ENCODE measurements at places on chromosomes 5 and 9.
A peak's percentile ranks its signal among the peaks of the same experiment; 100 is the strongest.

DNA sequence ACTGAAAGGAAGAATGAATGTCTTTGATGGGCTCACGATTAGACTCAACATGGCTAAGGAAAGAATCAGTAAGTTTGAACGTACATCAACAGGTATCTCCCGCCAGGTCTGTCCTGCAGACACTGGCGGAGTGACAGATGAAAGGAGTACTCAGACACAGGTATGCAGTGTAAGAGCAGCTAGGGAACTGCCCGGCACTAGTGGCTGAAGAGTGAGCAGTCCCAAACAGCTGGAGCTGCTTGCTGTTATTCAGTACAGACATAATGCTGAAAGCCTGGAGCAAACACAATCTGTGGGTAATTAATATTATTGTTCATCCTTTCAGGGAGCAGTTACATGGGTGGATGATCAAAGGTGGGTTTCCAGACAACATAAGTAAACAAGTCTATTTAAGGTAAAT is 835.5 kb downstream of the TLE4 start:
- DNase-seq, result no peak

DNA sequence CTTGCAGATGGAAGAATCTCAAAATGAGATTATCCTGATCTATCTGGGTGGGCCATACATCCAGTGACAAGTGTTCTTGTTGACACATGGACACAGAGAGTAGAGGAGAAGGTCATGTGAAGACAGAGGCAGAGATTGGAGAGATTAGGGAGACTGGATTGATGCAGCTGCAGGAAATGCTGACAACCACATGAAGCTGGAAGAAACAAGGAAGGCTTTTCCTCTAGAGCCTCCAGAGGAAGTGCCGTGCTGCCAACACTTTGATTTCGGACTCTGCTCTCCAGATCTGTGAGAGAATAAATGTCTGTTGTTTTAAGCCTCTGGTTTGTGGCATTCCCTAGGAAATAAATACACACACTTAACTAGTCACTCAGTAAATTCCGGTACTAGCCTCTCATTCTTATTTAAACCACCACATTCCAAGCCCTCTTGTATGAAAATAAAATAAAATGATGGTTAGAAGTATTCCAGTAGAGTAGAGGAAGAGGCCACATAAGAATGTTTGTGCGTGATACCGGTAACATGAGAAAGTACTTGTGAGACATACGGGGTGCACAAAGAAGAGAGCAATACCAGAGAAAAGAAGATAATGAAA is 110.9 kb upstream of the DMAC1 start:
- no peak for DNase-seq

- no peak for DNase-seq
Observed at GRCh38 chr5:36659411-36659810, 53.0 kb downstream of the SLC1A3 start.

DNA sequence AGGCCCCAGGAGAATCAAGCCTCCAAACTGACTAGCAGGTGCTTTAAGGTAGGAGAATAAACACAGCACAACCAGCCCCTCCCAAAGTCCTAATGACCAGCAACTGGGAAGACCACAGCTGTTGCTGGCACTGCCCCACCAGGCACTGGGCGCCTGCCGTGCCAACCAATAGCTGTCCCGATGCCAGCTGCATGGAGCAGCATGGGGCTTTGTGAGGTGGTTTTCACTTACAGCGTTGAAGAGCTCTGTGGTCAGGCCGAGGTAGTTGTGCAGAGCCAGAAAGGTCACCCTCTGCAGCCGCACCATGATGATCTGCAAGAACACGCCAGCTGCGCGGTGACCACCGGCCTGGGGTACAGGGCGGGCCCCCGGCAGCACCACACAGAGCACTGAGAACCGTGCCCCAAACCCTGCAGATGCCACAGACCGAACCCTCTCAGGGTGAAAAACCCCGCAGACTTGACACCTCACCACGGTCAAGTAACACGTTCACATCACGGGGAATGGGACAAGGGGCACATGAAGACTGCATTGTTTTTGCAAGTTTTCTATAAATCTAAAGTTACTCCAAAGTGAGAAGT is 28.7 kb downstream of the PNPLA7 start:
- DNase-seq, result no peak

DNA sequence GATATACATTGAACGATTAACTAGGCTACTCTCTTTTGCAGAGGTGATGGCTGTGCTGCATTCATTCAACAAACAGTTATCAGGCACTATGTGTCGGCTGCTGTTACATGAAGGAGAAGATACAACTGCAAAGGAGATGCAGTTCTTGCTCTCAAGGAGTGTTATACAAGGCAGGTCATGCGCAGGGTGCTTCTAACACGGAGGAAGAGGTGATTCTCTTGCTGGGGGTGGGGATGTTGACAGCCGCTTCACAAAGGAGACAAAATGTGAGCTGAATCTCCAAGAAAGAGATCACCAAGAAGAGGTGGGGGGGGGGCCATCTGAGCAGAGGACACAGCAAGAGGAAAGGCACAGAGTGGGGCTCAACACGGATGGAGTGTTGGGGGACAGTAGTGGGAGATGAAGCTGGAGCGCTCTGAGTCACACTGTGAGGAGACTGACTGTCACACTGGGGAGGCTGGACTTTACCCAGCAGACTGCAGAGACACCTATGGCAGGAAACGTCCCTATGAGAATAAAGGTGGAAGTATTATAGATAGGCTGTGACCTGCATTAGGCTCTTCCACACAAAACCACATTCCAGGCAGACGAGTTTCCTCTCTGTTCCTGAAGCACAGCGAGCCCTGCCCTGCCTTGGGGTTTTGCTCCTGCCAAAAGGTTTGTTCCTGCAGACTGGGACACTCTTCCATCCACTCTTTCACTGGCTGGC is 20.9 kb downstream of the NDUFA8 start:
- DNase-seq, result no peak

DNA sequence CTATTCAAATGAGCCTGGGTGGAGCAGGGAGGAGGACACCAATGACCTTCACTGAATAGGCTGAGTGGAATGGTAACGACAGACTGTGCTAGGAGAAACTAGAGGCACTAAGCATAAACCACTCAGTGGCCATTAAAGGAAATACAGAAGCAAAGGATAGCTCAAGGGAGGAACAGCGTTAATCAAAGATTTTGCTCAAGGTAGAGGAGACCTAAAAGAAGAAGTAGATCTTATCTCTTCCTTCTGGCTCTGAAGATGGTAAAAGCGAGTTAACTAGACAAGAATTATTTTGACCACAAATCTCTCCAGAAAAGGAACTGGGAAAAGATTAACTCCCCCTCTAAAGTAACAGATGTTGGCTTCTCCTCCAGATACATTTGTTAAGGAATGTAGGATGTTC is 299.6 kb downstream of the EPB41L4A start:
- DNase-seq, result no peak

- peak; percentile 50 for DNase-seq
Observed at GRCh38 chr9:89278997-89279739, 31.8 kb upstream of the CKS2 start.

DNA sequence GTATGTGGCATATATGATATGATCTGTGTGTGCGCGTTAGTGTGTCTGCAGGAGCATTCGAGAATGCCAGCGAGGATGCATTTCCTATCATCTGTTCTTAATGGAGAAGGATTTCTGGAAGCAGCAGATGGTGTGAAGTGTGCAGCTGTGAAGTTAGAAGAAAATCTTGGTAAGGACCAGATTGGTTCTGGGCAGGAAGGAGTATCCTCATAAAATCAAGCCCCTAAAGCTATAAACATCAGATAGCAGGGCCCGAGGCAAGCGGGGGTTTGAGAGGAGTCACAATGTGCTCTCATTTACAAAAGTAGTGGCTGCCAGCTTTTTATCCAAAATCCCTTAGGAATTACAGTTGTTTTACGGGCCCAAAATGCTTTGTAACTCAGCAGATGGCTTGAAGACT is 40.0 kb downstream of the DAPK1 start:
- DNase-seq, result no peak

GRCh38 chr9:113509463-113509862 is 45.9 kb downstream of the RGS3 start:
- DNase-seq, result no peak

DNA sequence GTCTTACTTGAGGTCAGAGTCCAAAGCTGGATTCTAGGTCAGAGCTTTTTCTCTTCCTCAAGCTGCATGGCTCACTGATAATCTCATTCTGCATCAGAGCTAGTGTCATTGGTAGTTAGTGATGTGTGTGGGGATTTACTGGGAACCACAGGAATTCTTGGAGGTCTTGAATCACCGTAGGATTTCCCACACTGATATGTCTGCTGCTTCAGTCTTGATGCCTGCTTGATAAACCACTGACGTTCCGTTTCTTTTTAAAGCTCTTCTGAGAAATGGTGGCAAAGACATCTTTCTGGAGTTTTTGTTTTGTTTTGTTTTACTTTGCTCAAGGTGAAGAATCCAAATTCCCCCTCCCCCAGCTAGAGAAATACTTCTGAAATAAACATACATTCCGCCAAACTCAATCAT is 1.2 kb upstream of the GARIN3 start:
- DNase-seq, result peak; percentile 55

DNA sequence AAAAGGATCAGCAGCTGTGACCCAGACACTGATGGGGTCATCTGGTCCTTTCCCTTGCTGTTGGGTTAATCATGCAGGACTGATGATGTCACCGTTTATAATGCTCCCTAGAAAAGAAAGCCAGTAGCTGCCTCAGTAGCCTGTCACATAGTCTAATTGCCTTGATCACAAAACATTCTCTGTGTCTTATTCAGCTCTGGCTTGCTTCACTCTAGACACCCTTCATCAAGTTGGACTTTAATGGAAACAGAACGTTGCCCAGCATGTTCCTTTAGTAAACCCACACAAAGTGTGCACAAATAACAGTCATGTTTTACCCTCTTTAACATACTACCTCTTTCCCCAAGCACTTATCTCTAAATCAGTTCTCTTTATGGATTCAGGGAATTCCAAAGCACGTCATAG is 170.8 kb downstream of the SGCD start:
- DNase-seq, result no peak

GRCh38 chr5:37811866-37812265 is 28.0 kb downstream of the GDNF start:
- no peak for DNase-seq

DNA sequence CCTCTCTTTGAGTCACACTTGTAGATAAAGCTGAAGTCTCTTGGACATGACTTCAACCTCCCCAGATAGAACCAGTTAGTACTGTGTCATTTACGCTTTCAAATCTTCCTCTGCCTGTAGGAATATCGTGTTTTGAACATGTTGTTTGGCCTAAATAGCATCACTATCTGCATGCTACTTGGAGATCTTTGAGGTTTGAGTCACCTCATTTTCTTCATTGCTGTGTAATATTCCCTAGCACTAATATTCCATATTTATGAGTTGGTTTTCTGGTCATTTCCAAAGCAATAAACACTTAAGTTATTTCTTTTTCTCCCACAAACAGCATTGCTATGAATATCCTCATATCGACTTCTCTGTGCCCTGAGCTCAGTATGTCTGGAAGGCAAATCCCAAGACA is 100.3 kb downstream of the ROR2 start:
- DNase-seq, result no peak

GRCh38 chr9:83449983-83450382 is 88.2 kb downstream of the FRMD3 start:
- no peak for DNase-seq

- DNase-seq, result no peak
Observed at GRCh38 chr5:156819967-156820581, 30.0 kb upstream of the PPP1R2B start.

- no peak for DNase-seq
Observed at GRCh38 chr5:179873588-179874110, 15.0 kb upstream of the MRNIP start.

- no peak for DNase-seq
Observed at GRCh38 chr9:128798896-128799295, 11.8 kb downstream of the TBC1D13 start.

- no peak for DNase-seq
Observed at GRCh38 chr5:78611126-78611605, 37.4 kb downstream of the LHFPL2 start.

DNA sequence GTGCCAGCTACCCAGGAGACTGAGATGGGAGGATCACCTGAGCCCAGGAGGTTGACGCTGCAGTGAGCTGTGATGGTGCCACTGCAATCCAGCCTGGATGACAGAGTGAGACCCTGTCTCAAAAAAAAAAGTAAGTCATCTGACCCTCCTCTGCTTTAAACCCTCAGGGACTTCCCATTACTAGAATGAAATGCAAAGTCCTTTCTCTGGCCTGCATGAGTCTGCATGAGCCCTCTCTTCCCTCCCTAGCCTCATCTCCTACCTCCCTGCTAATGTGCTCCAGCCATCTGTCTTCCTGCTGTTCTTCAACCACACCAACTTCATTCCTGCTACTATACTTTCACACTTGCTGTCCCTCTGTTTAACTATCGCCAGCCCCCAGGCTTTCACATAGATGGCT is 15.3 kb downstream of the IL5 start:
- DNase-seq, result no peak

- DNase-seq, result no peak
Observed at GRCh38 chr9:8362250-8362649, 562.7 kb upstream of the DMAC1 start.

GRCh38 chr5:60263346-60263745 is 369.8 kb upstream of the PDE4D start:
- DNase-seq, result no peak

DNA sequence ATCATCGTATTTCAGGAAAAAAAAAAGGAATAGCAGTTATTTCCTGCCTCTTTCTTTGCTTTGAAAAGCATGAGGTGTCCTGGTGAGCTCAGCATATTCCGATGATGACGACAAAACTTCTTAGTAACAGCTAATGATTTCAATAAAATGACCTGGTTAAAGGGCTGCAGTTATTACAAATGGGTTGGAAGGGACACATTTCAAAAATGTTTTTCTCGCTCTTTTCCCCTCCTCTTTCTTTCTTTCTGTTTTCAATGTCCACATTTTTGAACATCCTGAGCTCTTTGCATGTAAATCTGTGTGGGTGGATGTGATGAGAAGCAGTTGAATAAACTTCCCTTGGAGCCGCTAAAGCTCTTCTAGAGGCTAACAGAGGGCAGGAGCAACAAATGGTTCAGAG is 186.8 kb upstream of the SLC27A6 start:
- no peak for DNase-seq

DNA sequence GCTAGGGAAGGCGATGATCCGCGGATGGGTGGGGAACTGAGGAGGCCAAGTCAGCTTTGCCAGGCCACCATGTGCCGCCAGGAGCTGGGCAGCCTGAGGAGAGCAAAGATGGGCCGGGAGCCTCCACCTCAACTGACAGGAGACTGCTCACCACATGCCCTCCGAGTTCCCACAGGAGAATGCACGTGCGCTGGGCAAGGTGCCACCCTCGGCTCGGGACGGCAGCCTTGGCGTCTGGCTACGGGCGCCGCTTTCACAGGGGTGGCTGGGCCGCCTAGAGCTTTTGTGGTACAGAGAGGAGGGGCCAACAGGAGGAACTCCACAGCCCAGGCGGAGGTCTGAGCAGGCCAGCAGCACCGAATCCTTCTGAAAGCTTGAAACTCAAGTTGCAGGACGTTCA is 5.3 kb upstream of the TBC1D9B start:
- DNase-seq, result no peak

- DNase-seq, result no peak
Observed at GRCh38 chr9:114888607-114889006, 41.8 kb downstream of the TNFSF8 start.

DNA sequence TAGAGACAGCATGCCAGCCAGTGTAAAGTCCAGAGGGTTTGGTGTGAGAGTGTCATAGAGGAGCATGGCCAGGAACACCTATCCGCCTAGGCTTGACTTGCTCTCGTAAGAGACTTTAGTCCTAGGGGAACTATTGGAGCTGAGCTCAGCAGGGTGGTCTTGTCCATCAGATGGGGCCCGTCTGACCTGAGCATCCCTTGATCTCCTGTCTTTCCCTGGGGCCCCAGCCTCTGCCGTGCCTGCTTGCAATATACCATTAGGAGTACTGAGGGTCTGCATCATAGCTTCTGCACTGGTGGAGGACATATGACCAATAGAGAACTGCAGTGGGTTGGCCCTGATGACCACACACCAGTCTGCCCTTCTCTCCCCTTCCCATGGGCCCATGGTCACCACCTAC is 251.0 kb downstream of the TUSC1 start:
- no peak for DNase-seq

Data from CD4-positive, alpha-beta T cell treated with Interleukin-10 for 1 hour (primary cell).